Endodermal cell (in vitro differentiated cells): ENCODE measurements at places on chromosomes 5 and 9. TPM values are rescaled to one million over a fixed set of nuclear protein-coding genes. Genes with fewer than 3 reads are reported as not detected.

Gene TRIO
- 76.7 to 91.6 TPM (median 88.3 TPM) in 3 replicates for total RNA-seq

Gene EGFLAM
- 7.3 and 8.8 TPM in 2 replicates for total RNA-seq

Gene LCN2
- not detected in 2 replicates for total RNA-seq

Gene PCDHA5
- 1.5 and 1.8 TPM in 2 replicates for total RNA-seq

Gene IFNK
- total RNA-seq = not detected in 2 replicates

Gene ABO
- 0.35 to 0.93 TPM (median 0.38 TPM) in 3 replicates for total RNA-seq

Gene SRD5A1
- total RNA-seq = 15.0 and 15.2 TPM in 2 replicates

Gene SGCD
- total RNA-seq = 0.31 to 0.42 TPM (median 0.42 TPM) in 3 replicates

Gene CTXN3
- not detected in 3 replicates for total RNA-seq

- DNase-seq = no peak
Measured at GRCh38 chr5:175866377-175866907, 4.9 kb upstream of the CPLX2 start.

DNA sequence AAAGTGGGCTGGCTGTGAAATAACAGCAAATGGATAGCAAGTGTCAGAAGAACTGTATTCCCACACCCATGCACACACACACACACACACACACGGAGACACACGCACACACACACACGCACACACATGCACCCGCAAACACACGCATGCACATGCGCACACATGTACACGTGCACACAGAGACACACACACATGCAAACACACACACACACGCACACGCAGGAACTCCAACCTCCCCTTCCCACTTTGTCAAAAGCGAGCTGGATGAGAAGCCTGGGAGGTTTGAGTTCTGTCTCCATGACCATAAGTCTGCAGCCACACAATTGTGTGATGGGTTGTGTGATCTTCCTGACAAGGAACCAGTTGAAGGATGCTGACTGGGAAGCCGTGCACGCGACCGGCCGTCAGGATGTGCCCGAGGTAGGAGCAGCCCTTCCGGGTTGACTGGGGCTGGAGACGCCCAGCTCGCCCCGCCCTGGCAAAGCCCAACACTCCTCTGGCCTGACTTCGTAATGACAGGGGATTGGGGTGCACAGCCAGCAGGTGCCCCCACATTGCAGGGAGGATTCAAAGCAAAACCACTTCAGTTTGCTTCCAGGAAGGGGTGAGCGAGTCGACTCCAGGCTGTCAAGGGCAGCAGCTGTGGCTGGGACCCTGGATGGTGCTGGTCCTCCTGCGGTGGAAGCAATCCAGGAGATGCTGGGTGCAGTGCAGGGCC lies 29.3 kb upstream of the NKD2 start:
- DNase-seq = peak; percentile 38

DNA sequence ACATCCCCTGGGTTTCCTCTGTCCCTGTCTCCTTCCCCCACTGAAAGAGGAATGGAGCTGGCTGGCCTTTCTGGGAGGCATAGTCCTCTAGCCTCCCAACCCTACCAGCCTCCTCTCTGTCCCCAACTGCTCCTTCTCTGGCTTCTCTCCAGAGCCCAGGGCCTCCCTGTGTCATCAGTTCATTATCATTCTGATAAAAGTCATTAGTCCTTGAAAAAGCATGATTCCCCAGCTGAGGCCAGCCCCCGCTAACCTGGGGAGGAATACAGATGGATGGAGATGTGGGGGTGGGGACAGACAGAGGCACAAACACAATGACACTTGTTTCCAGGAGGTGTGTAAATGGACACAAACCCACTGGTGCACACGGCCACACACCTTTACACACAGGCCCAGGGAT lies 73.6 kb upstream of the HSPA9 start:
- DNase-seq = no peak

DNA sequence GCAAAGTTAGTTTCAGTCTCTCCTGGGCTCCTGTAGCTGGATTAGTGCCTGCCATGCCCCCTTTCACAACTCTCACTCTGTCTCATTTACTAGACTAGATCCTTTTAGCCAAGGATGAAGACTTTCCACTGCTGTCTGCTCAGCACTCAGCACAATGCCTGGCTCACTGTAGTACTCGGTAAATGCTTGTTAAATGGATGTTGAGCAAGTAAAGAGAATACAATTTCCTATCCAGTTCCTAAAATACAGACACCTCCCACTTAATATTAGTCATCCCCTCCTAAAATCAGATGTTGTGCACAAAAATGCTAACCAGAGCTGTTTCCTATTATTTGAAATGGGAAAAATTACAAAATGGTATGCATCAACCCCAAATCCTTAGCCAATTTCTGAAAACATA lies 195.8 kb downstream of the SREK1 start:
- DNase-seq = no peak

GRCh38 chr5:8461543-8461942 lies 592.6 kb downstream of the MTRR start:
- no peak for DNase-seq

- DNase-seq = no peak
Measured at GRCh38 chr9:105308461-105309341, 64.2 kb downstream of the SLC44A1 start.

DNA sequence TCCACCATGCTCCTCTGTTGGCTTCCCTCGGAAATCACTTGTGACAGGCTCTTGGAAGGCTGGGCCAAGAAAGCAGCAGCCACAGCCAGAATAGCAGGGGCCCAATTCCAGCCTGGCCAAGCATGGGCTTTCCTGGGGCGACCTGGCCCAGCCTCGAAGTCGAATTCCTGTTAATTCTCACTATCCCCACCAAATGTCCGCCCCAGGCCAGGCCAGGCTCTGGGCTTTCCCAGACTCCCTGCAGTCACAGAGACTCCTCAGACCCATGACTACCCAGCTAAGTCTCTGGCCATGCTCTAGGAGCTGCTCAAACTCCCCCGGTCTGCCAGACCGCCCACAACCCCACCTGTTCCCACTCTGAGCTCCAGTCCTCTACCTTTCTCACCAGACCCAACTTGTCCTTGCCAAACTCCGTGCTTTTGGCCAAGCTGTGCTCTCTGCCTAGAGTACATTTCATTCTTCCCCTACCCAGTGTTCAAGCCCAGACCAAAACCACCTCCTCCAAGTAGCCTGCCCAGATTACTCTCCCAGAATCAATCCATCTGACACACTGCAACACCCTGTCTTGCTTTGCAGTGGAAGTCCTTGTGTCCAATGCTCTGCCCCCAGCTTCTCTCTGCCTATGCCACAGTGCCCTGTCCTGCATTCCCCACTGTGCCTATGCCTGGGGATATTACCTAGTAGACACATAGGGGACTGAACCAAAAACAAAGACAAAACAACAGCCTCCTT lies 26.2 kb downstream of the SHB start:
- no peak for DNase-seq

GRCh38 chr5:56822981-56823380 lies 7.6 kb downstream of the MAP3K1 start:
- DNase-seq = peak; percentile 56

GRCh38 chr5:28523416-28523815 lies 1485.0 kb upstream of the CDH9 start:
- no peak for DNase-seq

GRCh38 chr9:99807276-99807852 lies 14.3 kb upstream of the NR4A3 start:
- peak; percentile 82 for DNase-seq

DNA sequence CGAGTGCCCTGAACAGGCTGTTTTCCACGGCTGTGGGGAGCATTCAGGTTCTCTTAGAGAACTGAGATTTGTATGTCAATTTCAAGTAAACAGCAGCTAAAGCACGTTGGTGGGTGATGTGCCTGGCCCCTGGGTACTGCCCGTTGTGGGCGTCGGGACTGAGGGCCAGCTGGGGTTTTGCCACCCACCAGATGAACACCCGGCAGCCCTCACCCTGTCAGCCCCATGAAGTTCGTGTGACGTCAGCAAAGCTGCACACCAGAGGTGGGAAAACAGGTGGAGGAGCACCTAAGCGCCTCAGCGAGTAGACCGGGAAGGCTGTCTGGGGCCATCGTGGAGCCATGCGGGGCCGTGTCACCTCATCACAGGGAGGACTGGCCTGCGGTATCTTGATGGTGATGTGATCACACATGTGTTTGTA lies 9.2 kb downstream of the CEP72 start:
- no peak for DNase-seq

- DNase-seq = no peak
Measured at GRCh38 chr5:61322738-61323725, 9.0 kb upstream of the ZSWIM6 start.

- DNase-seq = no peak
Measured at GRCh38 chr5:100803397-100803796, 99.7 kb downstream of the ST8SIA4 start.

- no peak for DNase-seq
Measured at GRCh38 chr9:129072171-129072570, 8.7 kb upstream of the DOLPP1 start.

GRCh38 chr5:151264113-151264512 lies 11.1 kb downstream of the GM2A start:
- DNase-seq = no peak

- no peak for DNase-seq
Measured at GRCh38 chr5:26034813-26035212, 1003.6 kb downstream of the CDH9 start.

DNA sequence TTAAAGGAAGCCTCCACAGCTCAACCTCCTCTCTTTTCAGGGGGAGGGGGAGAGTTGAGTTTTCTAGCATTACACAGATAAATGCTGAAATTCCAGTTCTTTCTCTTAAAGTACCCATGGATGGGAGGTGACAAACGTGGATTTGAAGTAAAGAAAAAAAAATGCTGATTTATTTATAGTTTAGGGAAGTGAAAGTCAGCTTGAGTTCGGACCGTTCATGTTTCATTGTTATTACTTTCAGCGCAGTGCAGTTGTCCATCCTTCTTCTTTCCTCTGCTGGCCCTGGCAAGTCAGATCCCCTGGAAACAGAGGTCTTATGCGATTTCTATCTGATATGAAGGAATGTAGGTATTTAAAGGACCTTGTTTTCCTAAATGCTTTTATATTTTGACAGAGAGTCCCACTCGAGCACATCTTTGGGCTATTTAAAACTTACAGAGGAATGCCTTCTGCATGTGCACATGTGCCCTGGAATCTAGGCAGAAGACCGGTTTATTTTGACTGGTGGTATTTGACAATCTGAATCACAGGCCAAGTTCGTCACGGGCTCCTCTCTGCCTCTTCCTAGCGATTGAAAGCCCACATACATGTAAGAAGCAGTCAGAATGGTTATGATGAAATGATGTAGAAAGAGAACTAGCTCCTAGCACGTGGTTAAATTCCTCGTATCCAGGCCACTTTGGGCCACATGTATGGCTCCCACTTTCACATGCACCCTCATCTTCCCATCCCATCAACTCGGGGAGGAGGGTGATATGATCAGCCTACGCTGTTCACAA lies 385.2 kb upstream of the KLF4 start:
- no peak for DNase-seq

GRCh38 chr9:82410306-82410705 lies 421.7 kb downstream of the SPATA31D1 start:
- no peak for DNase-seq

DNA sequence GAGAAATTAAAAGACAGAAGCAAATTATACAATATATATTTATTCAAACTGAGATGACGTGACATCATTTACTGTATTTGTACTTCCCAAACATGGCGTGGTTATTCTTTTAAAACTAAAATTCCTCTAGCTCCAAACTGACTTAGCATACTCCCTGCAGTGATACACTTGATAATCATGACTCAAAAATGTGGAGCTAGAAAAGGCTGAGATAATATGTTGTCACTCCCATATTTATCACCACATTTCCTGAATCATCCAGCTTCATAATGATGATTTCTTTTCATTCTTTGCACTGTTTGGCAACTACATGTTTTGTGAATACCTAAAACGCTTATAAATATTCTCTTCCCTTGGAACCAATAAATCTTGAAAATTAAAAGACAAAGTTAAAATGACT lies 341.0 kb downstream of the EBF1 start:
- no peak for DNase-seq

- DNase-seq = no peak
Measured at GRCh38 chr5:57817001-57817453, 334.4 kb upstream of the ACTBL2 start.

GRCh38 chr5:72244862-72245371 lies 75.1 kb downstream of the MRPS27 start:
- DNase-seq = peak; percentile 69

- DNase-seq = no peak
Measured at GRCh38 chr5:52757527-52757926, 30.2 kb upstream of the ITGA1 start.

GRCh38 chr5:104095527-104095926 lies 532.9 kb upstream of the NUDT12 start:
- no peak for DNase-seq

GRCh38 chr5:20041326-20042274 lies 53.6 kb upstream of the CDH18 start:
- DNase-seq = no peak

- DNase-seq = no peak
Measured at GRCh38 chr9:92639124-92639523, 30.8 kb downstream of the IPPK start.

DNA sequence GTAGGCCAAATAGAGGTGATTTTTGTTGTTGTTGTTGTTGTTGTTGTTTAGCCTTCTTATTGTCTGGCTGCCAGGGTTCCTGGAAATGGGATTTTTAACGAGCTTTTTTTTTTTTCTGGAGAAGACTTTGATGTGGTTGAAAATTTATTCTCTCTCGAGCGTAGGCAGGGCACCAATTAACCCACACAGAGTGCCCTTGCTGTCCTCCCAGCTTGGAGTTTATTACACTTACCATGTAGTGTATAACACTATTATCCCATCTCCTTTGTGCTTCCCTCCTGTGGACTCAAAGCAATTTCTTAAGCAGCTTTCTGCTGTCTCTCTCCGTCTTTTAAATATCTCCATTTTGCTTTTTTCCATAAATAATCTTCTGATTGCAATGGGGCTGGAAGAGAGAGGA lies 57.4 kb downstream of the OR2K2 start:
- no peak for DNase-seq

- peak; percentile 73 for DNase-seq
Measured at GRCh38 chr5:77843570-77844372, 67.6 kb upstream of the TBCA start.

- DNase-seq = no peak
Measured at GRCh38 chr9:8095672-8096086, 296.1 kb upstream of the DMAC1 start.

DNA sequence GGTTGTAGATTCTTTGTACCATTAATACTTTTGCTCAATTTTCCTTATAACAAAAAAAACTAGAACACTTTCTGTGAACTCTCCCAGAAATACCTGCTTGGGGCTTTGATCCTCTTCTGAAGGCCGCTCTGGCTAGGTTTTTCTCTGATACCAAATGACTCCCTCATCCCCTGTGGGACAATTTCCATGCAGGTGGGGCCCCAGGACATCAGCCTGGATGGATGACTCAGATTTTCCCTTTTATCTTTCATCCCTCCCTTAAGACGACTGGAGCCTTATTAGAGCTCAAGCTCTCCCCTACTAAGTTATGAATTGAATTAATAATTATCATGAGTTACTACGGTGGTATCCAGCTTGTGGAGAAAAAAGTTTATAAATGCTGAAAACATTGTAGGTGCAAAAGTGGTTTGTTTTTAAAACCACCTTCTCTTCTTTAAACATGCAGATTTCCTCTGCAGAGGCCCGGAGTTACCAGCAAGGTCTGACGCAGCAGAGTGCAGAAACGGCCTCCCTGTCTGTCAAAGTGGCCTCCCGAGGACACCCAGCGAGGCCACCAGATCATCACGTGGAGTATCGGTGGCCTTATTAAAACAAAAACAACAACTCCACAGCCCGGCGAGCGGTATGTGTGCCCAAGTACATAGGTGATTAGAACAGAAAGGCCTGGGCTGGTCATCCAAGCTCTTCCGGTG lies 50.8 kb upstream of the IRX4 start:
- DNase-seq = no peak

GRCh38 chr9:91117959-91118703 lies 243.6 kb downstream of the AUH start:
- peak; percentile 75 for DNase-seq

- DNase-seq = no peak
Measured at GRCh38 chr5:143166090-143166489, 237.4 kb downstream of the NR3C1 start.

GRCh38 chr9:114308361-114308950 lies 14.4 kb upstream of the ORM1 start:
- peak; percentile 39 for DNase-seq
